ENCODE measurements at places on chromosomes 2 and 18.

DNA sequence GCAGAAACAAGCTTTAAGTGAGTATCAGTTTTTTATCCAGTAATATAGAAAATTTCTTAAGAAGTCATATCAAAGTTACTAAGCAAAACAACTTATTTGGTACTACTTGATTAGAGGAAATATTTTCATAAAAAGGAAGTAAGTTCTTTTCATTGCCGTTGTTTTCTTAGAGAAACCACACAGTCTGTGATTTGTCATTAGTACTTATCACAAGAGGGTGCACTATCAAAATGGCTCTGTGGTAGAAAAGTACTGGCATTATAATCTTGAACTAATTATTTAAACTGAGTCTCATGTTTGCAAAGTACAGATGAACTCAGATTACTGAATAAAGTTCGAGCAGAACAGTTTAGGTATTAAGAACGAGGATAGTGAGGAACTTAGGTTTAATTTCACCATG lies 93.4 kb downstream of the IKZF2 start:
- DNase-seq, result no peak

- no peak for DNase-seq
These were observed 13.1 kb downstream of the EIF4E2 start for GRCh38 chr2:232563580-232563979.

DNA sequence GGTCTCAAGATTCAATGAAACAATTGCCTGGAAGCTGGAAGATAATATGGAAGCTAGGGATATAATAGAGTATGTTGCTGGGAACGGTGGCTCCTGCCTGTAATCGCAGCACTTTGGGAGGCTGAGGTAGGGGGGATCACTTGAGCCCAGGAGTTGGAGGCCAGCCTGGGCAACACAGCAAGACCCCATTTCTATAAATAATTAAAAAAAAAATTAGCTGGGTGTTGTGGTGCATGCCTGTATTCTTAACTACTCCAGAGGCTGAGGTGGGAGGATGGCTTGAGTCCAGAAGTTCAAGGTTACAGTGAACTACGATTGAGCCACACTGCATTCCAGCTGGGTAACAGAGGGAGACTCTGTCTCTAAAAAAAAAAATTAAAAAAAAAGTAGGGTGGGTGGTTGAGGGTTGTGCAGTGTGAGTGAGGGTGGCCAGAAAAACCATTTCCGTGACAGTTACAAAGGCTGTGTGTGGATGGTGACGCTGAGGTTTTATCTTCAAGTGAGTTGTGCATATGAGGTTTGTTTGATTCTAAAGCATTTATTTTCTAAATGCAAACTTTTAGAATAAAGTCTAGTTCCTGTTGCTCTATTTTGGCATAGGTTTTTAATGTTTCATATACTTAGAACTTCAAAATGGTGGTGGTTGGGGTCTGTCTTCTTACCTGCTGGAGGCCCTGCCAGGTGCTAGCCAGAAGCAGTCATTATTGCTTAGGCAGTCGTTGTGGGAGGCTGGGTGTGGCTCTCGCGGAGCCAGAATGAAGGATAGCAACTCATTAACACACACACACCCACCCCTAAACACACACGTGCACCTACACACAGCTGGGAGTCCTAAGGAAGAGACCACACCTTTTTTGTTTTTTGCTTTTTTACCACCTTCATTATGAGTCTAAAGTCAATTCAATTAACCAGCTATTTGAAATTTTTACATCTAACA lies 4.7 kb upstream of the IL1R2 start:
- DNase-seq, result no peak

DNA sequence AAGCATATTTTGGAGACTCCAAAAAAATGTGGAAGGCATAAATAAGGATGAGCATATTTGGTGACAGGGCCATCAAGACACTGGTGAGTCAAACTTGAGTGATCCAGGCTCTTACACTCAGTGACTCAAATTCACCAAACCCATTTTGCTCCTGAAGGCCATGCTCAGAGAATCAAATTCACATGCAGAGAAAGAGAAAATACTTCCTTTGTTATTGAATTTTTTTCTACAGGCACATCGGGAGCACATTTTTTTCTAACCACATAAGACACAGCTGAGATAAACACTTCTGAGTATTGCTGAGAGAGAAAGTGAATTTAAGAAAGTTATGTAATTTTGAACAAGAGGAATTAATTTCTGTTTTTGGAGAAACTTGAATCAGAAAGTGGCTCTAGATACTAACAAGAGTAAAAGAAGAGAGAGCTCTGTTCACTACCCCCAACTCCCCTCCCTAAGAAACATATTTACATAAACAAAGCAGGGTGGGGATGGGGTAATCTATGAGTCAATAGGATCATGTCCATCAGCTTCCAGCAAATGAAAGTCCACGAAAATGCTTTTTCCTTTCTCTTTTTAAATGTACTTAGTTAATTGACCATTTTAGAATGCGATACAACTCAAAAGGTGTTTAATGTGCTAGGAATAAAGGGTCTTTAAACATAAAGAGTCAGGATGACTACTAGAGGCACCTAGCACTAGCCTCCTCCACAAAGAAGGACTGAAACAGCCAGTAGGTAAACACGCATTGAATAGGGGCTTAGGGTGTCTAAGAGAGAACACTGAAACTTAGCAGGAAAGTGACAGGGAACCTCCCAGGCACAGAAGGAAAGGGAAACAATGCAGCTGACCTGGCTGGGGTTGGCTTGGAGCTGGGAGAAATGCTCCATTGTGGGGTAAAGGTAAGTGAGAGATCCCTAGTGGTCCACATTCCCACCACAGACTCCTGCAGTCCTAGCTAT lies 152.3 kb downstream of the KCNE4 start:
- DNase-seq, result no peak

DNA sequence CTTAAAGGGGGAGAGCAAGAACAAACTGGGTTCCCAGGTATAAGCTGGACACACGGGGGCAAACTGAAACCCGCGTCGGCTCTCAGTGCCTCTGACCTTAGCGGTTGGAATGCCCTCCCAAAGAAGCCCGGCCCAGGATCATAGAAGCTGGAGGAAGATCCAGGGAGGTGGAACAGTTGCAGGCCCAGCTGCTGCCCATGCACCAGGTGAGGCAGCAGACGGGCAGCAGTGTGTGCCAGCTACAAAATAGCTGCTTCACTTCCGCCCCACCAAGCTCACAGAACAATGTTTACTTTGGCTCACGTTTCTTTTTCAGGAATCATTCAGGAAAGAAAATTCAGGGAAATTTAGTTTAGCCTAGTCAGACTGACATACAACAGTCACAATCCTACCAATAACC lies 3.9 kb upstream of the ERMN start:
- DNase-seq, result peak; percentile 63

DNA sequence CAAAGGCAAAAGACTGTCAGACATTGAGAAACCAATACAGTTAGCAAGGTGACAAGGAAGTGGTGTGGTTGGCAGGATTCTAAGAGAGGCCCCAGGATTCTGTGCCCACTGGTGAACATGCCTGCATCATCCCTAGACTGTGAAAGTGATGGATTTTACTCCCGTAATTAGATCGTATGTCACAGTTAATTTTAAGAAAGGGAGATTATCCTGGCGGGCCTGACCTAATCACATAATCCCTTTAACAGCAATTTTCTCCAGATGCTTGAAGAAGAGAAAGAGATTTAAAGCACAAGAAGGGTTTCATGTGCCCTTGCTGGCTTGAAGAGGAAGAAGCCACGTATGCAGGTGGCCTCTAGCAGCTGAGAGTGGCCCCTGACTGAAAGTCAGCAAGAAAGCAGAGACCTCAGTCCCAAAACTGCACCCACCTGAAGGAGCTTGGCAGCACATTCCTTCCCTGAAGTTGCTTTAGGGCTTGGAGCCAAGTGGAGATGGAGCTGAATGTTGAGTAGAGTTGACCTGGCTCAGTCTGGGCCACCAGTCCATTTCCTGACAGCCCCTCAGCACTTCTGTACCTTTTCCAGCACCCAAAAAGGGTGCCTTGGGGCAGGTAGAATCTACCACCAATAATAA lies 49.1 kb downstream of the GTF3C3 start:
- DNase-seq, result no peak

GRCh38 chr2:12718711-12719399 lies 2.1 kb downstream of the TRIB2 start:
- peak; percentile 71 for DNase-seq

DNA sequence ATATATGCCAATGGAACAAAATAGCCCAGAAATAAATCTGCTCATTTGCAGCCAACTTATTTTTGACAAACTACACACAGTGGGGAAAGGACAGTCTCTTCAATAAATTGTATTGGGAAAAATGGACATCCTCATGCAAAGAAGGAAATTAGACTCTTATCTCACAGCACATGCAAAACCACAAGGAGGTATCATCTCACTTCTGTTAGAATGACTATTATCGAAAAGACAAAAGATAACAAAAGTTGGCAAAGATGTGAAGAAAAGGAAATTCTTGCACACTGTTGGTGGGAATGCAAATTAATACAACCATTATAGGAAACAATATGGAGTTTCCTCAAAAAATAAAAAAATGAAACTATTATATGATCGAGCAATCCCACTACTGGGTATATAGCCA lies 16.3 kb upstream of the WDR75 start:
- no peak for DNase-seq

- no peak for DNase-seq
These were observed 42.5 kb downstream of the LDLRAD4 start for GRCh38 chr18:13260935-13261640.

DNA sequence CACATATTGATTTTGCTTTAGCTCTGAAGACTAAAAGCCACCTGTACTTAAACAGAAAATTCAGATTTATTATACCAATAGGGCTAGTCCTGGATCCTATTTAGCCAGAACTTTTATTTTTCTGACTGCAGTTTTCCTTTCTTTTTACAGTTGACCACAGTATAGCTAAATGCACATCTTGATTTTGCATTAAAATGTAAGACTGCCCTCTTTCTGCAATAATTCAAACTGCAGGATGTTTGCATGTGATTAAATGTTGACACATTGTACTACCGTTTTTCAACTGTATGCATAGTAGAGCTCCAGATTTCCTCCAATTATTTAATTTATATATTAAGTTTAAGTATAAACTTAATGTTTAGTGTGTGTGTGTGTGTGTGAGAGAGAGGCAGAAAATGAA lies 1262.9 kb downstream of the SUCLG1 start:
- DNase-seq, result peak; percentile 52

- no peak for DNase-seq
These were observed 947.3 kb upstream of the CRIM1 start for GRCh38 chr2:35408320-35408719.

DNA sequence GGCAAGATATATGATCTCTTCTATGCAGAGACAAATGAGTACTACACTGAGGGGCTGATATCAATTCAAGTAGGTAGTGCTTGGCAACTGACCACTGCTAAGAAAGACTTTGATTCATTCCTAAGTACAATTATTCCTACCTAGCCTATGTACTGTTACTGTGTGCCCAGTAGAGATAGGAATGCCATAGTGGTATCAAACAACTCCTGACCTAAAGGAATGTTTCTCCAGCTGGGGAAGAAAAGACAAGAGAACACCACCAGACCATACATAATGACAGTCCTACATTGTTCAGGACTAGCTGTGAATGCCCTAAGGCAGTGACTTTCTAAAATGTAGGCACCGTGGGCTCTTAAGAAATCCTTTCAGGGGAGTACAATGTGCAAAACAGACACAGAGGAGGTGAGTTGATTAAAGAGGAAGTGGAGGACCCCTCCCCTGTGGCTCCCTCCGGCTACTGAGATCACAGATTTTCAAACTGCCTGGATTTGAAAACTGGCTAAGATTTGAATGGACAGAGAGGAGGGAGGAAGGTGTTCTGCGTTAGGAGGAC lies 89.1 kb downstream of the ANTXR1 start:
- no peak for DNase-seq
